Skeletal muscle cell (primary cell): ENCODE measurements at places on chromosomes 4 and X.

DNA sequence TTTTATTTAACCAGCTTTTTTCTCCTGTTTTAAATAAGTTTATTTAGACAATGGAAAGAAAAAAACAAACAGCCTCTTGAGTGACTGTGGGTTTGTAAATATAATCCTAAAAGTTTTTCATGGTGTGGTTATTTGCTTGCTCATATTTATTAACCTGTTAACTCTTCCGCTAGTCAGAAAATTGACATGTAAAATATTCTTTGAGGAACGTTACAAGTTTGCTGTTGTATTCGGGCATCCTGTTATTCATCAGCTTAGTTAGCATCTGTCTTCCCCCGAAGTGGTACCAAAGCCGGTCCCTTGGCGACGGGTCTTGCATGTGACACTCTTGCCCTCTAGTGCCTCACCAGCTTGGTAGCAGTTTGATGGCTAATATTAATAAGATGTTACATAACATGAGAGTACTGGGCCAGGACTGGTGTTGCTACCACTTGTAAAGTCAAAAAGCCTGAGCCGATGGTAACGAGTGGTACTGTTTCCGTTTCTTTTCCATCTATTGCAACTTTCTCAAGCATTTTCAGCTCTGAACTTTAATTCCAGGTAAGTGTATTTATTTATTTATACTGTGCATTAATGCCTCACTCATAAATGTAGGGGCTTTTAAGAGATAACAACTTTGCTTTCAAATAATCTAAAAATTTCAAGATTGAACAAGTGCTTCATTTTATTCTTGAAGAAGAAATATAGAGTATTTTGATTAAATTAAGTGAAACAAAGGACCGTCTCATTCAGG, at the start of gene NDST3:
TSS of gene NDST3 (plus strand) at position 434 of the 733 bp plus-strand sequence. CDS start 19,425 bp downstream, outside the sequence.
- DNase-seq, result peak; percentile 2

GRCh38 chr4:171891038-171891437, 77.8 kb downstream of the GALNTL6 start:
- DNase-seq, result no peak

DNA sequence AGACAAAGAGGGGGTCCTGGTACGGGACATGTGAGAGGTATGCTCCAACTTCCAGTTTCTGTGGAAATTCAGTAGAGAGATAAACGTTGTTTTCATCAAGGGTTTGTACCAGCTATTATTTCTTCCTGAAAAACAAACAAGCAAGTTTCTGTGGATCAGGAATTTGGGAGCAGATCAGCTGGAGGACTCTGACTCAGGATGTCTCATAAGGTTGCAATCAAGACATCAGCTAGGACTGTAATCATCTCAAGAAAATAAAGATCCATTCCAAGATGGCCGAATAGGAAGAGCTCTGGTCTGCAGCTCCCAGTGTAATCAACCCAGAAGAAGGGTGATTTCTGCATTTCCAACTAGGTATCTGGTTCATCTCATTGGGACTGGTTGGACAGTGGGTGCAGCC, 23.5 kb upstream of the NFKB1 start:
- no peak for DNase-seq

GRCh38 chrX:28920153-28920943, 333.1 kb downstream of the IL1RAPL1 start:
- no peak for DNase-seq
